Mammary microvascular endothelial cell (primary cell): ENCODE measurements at places on chromosomes 7 and 10. TPM values are rescaled to one million over a fixed set of nuclear protein-coding genes. Genes with fewer than 3 reads are reported as not detected.

The CALD1 gene
- total RNA-seq: 120 and 124 TPM in 2 replicates

The NRCAM gene
- 25.6 and 26.8 TPM in 2 replicates for total RNA-seq

The TFPI2 gene
- 36.2 and 59.8 TPM in 2 replicates for total RNA-seq

The KAZALD1 gene
- 0.20 and 0.40 TPM in 2 replicates for total RNA-seq

The SFTPA1 gene
- total RNA-seq: not detected in 2 replicates
